ENCODE measurements at places on chromosomes 2 and 18.

DNA sequence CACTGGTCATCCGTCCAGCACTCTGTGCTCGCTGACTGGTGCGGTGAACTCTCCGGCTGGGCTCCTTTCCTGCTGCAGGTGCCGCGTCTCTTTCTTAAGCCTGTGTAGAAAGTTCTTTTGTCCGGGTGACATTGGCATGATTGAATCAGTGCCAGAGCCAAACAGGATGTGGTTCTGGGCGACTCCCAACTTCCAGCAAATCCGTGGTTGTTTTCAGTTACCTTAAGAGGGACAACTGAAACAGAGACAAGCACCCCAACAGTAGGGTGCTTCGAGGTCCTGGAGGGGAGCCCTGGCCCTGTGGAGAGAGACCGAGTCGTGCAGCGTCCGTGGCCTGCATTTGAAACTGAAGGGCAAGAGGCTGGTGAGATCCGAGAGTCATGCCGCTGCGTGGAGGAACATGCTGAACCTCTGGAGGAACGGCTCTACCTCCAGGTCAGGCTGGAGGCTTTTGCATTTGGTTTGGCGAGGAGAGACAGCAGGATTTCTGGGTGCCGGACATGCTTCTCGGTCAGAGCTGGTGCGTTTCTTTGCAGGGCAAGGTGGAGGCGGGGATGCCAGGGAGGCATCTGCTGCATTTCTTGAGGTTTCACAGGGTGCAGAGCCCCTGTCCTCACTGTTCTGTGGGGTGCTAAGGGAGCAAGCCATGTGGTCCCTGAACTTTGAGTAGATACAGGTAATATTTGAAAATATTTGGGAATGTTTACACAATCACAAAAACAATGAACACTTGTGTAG, 26.8 kb downstream of the SH3BP4 start:
- no peak for DNase-seq

DNA sequence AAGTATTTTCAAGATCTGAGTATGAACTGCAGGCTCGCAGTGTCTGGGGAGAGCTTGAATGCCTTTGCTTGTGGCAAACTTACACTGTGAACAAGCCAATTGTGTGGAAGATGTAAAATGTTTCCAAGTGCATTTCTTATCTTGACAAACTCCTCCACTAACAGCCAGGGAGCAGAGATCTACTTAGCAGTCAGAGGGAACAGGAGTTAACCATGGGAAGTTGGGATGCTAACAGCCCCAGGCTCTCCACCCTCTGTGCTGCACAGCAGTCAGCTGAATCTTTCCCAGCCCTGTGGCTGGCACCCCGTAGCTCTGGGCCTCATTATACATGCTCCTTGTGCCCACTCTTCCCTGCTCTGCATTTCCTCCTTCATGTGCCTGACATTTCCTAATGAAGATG, 450.2 kb downstream of the TSN start:
- DNase-seq, result no peak

DNA sequence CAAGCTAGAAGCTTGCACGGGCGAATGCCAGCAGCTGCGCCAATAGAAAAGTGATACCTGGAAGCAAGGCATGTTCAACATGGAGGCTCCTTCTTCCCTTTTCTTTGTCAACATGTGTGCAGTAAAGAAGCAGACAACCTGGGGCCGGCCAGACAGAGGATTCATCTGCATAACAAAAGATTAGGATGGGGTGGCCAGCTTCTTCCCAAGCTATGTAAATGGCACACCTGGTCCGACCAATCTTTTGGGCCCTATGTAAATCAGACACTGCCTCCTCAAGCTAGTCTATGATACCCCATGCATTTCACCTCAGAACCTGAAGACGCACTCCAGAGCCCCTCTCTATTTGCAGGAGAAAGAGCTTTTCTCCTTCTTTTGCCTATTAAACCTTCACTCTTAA, 66.4 kb upstream of the TGFA start:
- DNase-seq, result no peak

GRCh38 chr2:200226451-200227426, 79.8 kb upstream of the SPATS2L start:
- no peak for DNase-seq

- DNase-seq, result peak; percentile 19
Measured at GRCh38 chr2:172931918-172932520, 143.6 kb upstream of the MAP3K20 start.

DNA sequence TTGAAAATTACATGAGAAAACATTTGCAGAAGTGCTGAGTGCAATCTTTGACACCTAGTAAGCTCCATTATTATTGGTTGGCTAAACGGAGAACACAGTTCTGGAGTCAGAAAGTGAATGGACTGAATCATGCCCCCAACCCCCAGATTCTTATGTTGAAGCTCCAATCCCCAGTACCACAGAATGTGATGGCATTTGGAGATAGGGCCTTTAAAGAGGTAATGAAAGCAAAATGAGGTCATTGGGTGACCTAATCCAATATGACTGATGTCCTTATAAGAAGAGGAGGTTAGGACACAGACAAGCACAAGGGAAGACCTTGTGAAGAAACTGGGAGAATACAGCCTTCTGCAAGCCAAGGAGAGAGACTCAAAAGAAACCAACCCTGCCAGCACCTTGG, 200.9 kb upstream of the EPAS1 start:
- no peak for DNase-seq

DNA sequence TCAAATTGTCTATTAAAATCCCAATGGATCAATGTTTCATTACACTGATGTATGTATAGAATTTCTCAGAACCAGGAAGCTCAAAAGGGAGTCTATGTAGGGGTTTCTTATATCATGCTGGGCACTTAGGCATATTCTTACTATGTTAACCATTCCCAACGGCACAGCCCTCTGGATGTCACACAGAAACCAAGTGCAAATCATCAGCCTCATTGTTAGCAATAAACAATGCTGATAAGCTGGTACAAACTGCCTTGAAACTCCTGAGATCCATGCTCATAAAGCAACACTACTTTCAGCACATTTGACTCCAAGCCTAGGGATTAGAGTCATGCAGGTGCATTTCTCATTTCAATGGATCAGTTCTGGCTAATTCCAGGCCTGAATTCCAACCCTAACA, 730.2 kb upstream of the SLC39A10 start:
- no peak for DNase-seq

- DNase-seq, result no peak
Measured at GRCh38 chr18:39198376-39198775, 1632.8 kb upstream of the CELF4 start.

DNA sequence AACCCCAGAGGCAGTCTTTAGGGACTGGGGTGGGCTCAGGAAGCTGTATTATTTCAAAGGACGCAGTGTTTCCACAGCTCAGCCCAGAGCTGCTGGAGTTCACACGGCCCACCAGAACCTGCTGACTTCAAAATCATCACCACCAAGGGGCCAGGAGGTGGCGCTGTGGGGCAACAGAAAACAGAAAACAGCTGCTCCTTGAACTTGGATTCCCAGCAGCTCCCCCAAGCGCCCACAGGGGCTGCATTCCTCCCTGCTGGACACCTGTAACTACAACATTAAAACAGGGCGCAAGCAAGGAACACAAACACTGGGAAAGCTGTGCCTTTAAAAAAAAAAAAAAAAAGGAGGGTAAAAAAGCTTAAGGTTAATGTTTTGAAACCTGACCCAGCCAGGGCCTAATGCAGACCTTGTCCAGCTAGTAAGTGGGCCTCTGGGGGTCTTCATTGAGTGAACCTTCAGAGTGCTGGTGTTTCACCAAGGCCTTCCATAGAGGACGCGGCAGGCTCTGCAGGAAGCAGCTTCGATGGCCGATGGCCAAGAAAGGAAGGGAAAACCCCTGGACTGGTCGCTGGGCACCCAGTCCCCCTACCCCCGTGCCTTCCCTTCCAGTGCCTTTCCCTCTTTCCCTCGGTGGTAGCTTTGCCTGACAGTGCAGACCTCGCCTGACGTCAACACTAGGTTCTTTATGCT, 25.9 kb downstream of the MLPH start:
- peak; percentile 49 for DNase-seq

GRCh38 chr2:98833172-98833916, 102.4 kb upstream of the MGAT4A start:
- no peak for DNase-seq

GRCh38 chr2:81467096-81467495, 1162.5 kb upstream of the LRRTM1 start:
- no peak for DNase-seq

GRCh38 chr2:219731173-219731572, 103.7 kb downstream of the SLC4A3 start:
- no peak for DNase-seq

DNA sequence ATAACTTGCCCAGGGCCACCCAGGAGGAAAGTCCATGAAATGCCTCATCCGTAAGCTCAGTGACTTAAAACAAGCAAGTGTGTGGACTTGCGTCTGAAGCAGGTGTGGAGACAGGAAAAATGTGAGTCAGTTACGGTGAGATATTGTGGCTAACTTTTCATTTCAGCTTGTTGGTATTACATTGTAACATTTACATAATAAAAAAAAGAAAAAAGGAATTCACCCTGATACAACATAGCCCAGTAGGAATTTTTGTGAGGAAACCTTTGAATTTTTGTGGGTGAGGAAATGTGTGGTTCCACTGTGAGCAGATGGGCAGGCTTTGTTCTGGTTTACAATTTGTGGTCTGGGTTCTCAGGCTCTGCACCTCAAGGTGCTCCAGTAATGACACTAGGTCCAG, 33.7 kb upstream of the LYPD6B start:
- DNase-seq, result no peak

- DNase-seq, result no peak
Measured at GRCh38 chr2:146240391-146240790, 1604.4 kb upstream of the ACVR2A start.

- DNase-seq, result no peak
Measured at GRCh38 chr2:241762321-241762932, 14.2 kb upstream of the GAL3ST2 start.

- no peak for DNase-seq
Measured at GRCh38 chr2:37191747-37192146, 3.3 kb upstream of the SULT6B1 start.

DNA sequence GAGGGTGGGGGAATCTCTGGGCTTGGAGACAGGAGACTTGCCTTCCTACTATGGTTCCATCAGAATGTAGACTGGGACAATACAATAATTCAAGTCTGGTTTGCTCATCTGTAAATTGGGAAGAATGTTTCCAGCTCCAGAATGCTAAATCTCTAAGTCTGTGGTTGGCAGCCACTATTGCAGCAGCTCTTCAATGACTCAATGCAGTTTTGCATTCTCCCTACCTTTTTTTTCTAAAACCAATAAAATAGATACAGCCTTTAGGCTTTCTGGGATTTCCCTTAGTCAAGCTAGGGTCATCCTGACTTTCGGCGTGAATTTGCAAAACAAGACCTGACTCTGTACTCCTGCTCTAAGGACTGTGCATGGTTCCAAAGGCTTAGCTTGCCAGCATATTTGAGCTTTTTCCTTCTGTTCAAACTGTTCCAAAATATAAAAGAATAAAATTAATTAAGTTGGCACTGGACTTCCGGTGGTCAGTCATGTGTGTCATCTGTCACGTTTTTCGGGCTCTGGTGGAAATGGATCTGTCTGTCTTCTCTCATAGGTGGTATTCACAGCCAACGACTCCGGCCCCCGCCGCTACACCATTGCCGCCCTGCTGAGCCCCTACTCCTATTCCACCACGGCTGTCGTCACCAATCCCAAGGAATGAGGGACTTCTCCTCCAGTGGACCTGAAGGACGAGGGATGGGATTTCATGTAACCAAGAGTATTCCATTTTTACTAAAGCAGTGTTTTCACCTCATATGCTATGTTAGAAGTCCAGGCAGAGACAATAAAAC, 6.5 kb downstream of the TTR start:
- no peak for DNase-seq

DNA sequence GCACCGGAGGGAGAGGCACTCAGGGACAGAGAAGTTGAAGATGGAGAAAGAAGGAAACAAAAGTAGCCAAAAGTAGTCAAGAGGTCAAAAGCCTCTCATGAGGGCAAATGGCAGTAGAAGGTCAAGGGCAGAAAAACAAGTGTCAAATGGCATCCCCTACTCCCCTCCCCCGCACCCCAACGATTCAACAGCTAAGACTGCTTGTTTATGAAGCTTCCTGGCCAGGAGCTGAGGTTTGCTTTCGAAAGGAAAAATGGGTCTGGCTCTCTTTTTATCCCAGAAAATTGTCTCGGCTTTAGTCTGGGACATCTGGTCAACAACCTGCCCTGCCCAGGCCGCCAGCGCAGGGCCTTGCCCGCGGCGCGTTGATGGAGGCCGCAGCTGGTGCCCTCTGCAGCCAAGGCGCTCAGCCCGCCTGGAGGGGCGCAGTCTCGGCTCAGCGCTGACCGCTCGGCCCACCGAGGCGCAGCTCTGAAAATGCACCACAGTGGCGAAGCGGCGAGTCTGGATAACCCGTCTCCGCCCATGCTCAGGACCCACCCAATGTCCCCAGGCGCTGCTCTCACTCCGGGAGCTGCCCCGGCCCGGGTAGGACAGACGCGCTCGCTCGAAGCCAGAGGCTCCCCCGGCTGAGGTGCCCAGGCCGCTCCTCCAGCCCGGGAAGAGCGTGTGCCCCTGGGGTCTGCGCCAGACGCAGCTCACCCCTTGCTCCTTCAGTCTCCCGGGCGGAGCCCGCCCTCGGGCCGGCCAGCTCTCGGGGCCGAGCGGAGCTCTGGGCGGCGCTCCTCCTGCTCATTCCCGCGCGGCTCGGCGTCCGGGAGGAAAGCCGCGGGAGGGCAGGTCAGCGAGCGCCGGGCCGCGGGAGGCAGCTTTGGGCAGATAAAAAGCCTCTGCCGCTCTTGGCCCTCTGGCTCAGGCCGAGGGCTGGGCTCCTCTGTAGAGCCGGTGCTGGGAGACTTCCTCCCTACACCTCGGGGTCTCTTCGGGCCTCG, 1.8 kb upstream of the TBR1 start:
- no peak for DNase-seq

DNA sequence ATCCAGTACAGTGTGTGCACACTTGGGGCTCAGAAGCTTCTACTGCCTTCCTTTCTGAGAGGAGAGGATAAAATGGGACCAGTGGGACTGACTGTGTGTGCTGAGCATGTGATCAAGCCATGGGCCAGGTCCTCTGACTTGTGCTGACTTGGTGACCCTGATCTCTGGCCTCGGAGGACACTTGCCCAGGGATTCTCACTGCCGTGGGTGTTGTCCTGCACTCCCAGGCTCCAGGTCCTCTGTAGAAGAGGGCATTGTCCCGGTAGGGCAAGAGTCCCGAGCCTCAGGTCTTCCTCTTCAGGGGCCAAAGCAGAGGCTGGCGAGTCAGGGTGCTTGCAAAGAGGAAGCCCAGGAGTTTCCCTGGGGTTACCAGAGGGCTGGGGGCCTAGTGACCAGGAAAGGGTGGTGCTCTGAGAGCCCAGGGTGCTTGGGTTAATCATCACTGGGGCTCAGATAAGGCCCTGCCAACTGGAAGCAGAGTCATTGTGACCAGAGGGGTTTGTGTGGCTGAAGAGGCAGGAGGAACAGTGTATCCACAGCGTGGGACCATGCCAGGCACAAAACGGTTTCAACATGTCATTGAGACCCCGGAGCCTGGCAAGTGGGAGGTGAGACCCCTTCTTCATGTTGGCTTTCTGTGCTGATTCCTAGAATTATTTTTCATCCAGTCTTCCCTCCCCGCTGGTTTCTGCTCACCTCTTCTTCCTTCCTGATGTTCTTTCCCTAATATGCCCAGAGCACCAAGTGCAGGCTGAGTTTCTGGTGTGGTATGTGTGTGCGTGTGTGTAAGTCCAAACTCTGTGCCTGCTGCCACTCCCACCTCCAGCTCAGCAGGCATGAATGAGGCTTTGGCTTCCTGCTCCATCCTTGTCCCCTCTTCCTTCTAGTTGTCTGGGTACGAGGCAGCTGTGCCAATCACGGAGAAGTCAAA, at the start of gene GCKR:
Gene GCKR, plus strand, starts transcription at position 483 of the 931 bp plus-strand sequence. Its CDS starts 66 bp downstream, at position 549.
- no peak for DNase-seq

GRCh38 chr2:227942021-227942420, 70.6 kb downstream of the DAW1 start:
- DNase-seq, result no peak
